ENCODE measurements at places on chromosomes 7 and 10. TPM values are rescaled to one million over a fixed set of nuclear protein-coding genes. Genes with fewer than 3 reads are reported as not detected.

- no peak for DNase-seq
Measured at GRCh38 chr7:25235471-25235870, 7.2 kb upstream of the NPVF start.

DNA sequence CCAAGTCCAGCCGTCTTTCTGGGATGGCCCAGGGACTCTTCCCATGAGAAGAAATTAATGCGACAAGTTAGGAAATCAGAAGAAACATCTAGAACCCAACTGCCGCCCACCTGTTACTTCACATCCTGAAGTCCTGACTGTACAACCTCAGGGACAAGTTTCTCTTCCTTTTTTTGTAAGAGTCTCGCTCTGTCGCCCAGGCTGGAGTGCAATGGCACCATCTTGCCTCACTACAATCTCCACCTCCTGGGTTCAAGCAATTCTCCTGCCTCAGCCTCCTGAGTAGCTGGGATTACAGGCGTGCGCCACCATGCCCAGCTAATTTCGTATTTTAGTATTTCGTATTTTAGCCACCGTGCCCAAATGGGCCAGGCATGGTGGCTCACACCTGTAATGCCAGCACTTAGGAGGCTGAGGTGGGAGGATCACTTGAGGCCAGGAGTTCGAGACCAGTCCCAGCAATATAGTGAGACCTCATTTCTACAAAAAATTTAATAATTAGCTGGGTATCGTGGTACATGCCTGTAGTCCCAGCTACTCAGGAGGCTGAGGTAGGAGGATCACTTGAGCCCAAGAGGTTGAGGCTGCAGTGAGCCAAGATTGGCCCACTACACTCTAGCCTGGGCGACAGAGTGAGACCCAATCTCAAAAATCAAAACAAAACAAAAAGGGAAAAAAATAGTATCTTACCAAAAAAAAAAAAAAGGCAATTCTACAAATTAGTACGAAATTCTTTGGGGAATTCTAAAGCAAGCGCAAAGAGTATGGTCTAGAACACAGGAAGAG lies 20.8 kb downstream of the LAT2 start:
- DNase-seq, result no peak

DNA sequence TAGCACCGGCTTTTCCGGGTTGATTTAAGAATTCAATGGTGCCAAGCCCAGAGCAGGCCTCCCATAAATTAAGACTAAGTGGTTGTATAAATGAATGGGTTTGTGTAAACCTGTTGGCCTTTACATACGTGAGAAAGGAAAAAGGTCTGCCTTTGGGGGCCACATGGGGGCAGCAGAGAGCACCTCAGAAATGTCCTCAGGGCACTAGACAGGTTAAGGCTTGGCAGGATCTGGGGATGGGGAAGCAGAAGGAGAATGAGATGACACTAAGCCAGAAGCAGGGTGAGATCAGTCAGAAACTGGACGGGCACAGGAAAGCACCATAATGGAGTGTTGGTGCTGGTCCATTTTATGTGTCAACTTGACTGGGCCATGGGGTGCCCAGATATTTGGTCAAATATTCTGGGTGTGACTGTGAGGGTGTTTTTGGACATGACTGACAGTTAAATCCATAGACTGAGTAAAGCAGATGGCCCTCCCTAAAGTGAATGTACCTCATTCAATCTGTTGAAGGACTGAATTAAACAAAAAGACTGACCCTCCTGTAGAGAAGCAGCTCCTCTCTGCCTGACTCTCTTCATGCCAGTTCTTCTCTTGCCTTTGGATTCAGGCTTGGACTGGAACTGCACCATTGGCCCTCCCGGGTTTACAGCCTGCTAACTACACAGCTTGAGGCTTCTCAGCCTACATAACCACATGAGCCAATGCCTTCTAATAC lies 58.9 kb downstream of the FRMPD2 start:
- peak; percentile 38 for DNase-seq

The POM121L12 gene
- total RNA-seq, result not detected

GRCh38 chr10:49527061-49527460 lies 11.9 kb downstream of the ERCC6 start:
- no peak for DNase-seq

DNA sequence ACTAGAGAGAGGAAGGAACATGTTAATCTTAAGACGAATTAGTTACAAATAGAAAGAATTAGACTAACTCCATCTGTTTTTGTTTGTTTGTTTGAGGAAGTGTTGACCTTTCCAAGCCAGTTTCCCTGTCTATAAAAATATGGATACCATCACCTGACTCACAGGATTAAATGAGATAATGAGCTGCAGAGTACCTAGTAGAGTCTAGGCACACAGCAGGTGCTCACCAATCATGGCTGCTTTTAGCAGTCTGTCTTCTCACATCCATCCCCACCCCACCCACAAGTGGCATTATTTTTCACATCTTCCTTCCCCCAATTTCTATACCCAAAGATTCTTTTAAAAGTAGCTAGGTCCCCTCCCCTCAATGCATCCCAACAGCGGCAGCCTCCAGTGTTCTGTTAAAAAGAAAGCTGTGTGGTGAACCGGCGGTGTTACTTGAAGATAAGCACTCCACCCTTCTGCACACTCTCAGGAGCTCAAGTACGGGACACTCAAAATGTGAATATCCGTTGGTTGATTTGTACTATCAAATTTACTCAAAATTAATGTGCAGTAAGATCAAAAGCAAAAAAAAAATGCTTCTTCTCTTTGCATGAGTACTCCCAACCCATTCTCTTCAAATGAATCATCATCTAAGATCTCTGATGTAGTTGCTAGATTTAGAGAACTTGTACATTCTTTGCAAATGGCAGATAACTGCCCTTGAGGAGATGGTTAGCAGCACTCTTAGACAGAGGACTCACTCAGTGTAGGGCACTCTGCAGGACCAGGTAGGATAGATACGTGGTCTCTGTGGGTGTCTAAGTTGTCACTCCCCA lies 145.4 kb upstream of the ASAH2 start:
- no peak for DNase-seq

The ADCY1 gene
- total RNA-seq, result 1.8 TPM

The KLF14 gene
- 0.31 TPM for total RNA-seq

- no peak for DNase-seq
Measured at GRCh38 chr7:142460402-142461117, 202.7 kb upstream of the PRSS58 start.

GRCh38 chr7:17939211-17939605 lies 1.1 kb downstream of the SNX13 start:
- DNase-seq, result peak; percentile 42
